ENCODE measurements at places on chromosomes 16 and 17.

GRCh38 chr17:61057257-61057656 is 342.4 kb upstream of the TBX2 start:
- no peak for DNase-seq

DNA sequence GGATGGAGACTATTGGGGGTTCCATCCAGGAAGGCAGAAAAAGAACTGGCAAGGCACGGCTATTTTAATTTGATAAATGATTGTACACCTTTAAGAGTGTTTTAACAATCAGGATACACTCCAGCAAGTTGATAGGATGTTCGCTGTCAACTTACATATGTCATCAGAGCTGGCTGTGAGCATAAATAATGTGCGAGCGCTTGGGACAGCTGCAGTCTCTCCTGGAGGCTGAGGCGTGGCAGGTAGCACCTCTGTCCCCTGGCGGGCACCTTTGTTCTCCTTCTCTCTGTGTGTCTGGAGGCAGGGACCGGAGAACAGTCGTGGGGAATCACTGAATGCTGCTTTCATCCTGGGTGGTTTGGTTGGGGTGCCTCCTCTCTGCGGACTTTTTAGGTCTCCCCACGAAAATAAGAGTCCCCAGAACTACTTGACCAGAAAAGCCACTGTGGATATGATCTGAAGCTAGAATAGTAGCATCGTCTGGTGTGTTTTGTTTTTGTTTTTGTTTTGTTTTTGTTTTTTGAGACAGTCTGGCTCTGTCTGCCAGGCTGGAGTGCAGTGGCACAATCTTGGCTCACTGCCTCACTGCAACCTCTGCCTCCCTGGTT is 9.4 kb downstream of the BAHCC1 start:
- DNase-seq: no peak

GRCh38 chr16:83147244-83147643 is 520.5 kb downstream of the CDH13 start:
- DNase-seq: no peak

DNA sequence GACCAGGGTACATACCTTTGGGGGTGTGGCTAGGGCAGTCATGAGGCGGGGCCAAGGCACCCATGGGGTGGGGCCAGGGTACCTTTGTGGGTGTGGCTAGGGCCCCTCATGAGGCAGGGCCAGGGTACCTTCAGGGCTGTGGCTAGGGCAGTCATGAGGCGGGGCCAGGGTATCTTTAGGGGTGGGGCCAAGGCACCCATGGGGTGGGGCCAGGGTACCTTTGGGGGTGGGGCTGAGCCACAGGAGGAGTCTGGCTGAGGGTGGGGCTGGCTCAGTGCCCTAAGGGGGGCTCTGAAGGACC is 3.5 kb downstream of the GNG13 start:
- DNase-seq: no peak

GRCh38 chr17:72119077-72119872 is 1.5 kb upstream of the SOX9 start:
- no peak for DNase-seq

- DNase-seq: no peak
Measured at GRCh38 chr16:17138801-17139200, 332.0 kb downstream of the XYLT1 start.

GRCh38 chr17:65294181-65294719 is 157.1 kb downstream of the RGS9 start:
- DNase-seq: peak; percentile 56

- no peak for DNase-seq
Measured at GRCh38 chr16:57759131-57759530, 23.6 kb downstream of the KATNB1 start.

DNA sequence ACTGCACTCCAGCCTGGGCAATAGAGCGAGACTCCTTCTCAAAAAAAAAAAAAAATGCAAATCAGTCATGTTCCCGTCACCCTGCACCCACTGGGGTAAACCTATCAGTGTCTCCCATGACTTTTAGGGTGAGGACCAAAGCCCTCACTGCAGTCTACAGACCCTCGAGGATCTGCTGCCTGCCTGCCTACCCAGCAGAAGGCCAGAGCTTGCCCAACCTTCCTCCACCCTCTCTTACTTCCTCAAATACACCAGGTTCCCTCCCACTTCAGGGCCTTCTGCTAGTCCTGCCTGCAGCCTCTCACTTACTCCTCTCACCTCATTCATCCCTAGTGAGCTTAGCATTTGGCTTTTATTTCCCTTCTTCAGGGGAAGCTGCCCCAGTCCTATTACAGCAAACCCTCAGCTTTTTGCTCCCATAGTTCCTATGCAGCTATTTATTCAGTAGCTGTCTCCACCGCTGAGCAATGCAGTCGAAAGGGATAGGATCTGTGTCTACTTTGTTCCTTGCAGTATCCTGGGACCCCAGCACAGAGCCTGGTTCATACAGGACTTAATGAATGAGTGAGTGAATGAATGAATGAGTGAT is 17.8 kb upstream of the TOB1 start:
- no peak for DNase-seq

GRCh38 chr16:50675686-50676610 is 5.2 kb downstream of the SNX20 start:
- DNase-seq: no peak

DNA sequence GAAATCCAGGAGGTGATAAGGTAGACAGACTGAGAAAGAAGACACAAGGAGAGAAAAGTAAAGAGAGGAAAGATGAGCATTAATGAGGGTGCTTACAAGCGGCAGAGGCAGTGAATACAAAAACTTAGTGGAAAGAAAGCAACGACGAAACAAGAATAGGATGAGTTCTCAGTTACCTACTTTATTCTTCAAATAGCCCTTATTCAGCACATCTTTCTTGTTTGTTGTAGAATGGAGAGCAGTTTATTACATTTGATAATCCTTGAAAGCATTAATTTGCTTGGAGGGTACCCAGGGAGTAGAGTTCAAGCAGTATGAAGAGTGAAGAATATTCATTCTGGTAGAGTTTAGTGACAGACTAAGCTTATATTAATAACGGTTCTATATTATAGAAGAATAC is 22.4 kb downstream of the PAFAH1B1 start:
- no peak for DNase-seq

GRCh38 chr17:82729479-82730260 is 5.7 kb upstream of the FN3K start:
- DNase-seq: no peak

GRCh38 chr16:20911361-20911760 is 10.8 kb downstream of the LYRM1 start:
- no peak for DNase-seq

DNA sequence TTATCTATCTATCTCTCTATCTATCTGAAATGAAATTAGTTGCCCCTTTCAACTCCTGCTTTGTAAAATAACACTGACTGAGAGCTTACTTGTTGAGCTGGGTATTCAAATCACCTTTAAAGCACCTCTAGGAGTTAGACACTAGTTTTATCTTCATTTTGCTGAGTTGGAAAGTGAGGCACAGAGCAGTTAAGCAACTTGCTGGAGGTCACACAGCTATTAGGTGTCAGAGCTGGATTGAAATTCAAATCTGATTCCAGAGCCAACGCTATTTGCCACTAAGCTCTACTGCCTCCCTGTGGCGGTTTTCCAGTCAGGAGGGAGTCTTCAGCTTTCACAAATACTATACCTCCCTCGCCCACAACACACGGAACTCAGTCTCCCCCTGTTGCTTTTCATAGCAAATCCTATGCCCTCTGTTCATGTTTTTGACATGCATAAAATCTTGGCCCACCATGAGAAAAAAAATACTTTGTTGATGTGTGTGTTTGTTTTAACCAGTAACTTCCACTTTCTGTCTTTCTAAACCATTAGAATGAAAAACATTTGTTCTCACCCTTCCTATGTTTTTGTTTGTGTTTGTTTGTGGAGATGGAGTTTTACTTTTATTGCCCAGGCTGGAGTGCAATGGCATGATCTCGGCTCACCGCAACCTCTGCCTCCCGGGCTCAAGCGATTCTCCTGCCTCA is 74.8 kb upstream of the SMURF2 start:
- DNase-seq: no peak

DNA sequence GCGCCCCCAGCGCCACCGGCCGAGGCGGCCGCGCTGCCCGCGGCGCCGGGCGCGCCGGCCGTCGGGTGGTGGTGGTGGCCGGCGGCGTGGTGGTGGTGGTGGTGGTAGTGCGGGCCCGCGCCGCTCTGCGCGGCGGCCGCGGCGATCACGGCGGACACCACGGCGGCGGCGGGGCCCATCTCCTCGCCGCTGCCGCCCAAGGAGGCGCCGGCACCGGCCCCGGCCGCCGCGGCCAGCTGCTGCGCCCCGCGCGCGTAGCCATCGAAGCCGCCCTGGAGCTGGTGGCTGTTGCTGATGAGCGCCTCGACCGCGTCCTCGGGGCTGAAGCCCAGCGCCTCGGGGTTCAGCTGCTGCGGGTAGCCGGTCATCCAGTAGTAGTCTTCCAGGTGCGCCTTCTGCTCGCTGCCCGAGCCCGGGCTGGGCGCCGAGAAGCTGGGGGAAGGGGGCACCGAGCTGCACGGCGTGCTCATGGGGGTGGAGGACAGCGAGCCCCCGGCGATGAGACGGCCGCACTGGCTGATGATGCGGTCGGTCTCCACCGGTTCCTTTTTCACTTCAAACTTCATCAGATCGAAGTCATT is 1.2 kb downstream of the MAF start:
- DNase-seq: peak; percentile 30

DNA sequence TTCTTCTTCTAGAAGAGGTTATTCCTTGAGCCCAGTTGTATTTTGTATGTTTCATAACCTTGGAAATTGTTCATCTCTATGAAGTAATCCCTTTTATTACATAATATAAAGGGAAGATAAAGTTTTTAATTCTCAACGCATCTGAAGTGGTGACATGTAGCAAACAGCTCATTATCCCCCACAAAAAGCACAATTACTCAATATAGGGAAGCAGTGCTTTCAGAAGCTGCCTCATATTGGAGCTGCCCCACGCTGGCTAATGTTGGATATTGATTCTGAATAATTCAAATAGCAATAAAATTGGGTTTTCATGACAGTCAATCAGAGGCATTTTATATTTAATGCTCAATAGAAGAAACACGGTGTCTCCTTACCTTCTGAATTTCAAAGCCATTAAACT is 604.3 kb upstream of the RBFOX1 start:
- DNase-seq: no peak

DNA sequence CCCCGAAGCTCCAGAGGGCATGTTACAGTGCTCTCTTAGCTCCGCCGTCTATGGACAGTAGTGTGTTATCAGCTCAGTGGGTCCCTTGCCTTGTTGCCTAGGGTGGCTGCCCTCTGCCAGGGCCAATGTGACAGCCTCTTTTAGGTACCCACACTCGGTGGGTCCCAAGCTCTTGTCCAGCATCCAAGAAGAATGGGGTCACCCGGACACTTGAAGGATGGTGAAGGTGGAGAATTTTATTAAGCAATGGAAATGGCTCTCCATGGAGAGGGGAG is 57.0 kb downstream of the RNF213 start:
- DNase-seq: no peak

GRCh38 chr16:35319536-35320192 is 1860.3 kb downstream of the TP53TG3F start:
- DNase-seq: no peak

DNA sequence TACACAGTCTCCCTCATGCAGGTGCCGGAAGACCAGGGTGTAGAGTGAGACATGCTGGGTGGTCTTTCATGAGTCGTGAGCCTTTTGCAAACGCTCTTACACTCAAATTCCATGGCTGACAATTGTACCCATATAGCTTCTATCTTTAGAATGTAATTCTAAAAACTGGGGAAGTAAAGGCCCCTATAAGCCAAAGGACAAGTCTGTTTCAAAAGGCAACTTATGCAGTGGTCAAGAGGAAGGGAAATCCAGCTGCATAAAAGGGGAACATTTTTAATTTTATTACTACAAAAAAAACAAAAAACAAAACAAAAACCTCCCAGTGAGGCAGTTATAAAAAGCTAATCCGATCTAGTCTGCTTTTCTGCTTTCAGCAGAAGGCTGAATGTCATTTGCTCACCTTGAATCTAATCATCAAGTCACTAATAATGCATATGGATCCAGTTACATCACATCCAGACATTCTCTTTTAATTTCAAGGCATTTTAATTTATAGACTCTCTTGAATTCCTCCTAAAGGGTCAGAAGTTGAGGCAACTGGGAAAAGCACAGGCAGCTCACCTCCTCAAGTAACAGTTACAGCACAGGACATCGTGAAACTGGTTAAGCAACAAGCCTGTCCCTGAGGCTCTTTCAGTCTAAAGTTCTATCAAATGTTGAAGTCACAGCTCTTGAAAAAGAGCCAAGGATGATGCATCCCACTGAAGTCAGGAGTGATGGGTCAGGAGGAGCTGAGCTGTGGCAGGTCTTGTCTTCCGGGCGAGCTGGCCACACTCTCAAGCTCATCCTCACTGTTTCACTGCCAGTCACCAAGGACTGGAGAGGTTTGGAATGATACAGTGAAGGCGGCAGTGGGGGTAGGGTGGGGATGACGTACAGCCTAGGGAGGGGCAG is 99.7 kb downstream of the VPS53 start:
- DNase-seq: no peak

GRCh38 chr17:6304894-6305612 is 129.9 kb downstream of the AIPL1 start:
- no peak for DNase-seq
